Glomerular endothelial cell (primary cell): ENCODE measurements at places on chromosomes 11 and 22. TPM values are rescaled to one million over a fixed set of nuclear protein-coding genes. Genes with fewer than 3 reads are reported as not detected.

CD3E gene
- not detected in 2 replicates for total RNA-seq

VSTM5 gene
- 0.15 TPM in 1 of 2 replicates, not detected in the other for total RNA-seq

NRGN gene
- total RNA-seq: 10.6 and 14.4 TPM in 2 replicates

YPEL4 gene
- total RNA-seq: 0.24 and 0.41 TPM in 2 replicates
